ENCODE measurements at places on chromosomes 13 and 19. TPM values are rescaled to one million over a fixed set of nuclear protein-coding genes. Genes with fewer than 3 reads are reported as not detected.

- DNase-seq, result no peak
Observed at GRCh38 chr13:35210261-35210660, 266.2 kb downstream of the MAB21L1 start.

- DNase-seq, result no peak
Observed at GRCh38 chr13:42259515-42259914, 12.4 kb upstream of the AKAP11 start.

DNA sequence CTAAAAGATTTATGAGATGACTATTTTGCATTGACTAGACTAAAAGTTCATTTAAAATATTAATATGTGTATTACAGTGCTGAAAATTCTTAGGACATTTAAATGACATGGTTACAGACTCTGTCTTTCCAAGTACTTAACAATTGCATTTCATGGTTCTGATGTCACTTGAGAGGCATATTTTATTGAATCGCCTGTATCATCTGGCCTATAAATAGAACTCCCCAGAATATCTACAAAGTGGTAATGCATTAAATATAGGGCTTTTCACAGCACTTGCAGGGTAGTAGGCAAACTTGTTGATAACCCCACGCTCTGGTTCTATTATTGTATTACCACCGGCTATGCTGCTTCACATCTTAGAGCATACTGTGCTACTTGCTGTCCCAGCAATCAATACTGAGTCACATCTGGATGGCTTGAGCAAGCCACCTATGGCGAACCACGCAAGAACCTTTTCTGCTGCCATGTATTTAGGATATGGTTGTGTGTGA, 400.6 kb downstream of the HS6ST3 start:
- DNase-seq, result no peak

DNA sequence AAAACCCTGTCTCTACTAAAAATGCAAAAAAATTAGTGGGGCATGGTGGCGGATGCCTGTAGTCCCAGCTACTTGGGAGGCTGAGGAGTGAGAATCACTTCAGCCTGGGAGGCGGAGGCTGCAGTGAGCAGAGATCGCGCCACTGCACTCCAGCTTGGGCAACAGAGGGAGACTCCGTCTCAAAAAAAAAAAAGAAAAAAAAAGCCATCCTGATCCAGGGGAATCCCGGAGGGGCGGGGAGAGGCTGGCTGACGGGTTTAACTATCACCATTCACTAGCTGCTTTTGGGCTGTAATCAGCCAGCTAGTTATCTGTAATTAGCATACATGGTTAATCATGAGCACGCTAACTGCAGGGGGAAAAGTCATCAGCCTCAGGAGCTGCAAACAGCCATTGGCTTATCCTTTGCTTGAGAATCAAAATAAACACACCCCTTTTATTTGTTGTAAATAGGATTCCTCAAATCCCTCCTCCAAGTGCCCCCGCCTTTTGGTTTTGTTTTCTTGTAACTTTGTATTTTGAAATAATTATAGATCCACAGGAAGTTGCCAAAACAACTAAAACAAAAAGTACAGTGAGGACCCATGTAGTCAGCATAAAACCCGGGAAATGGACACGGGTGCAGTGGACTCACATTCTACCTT, 9.6 kb downstream of the FSD1 start:
- no peak for DNase-seq

GRCh38 chr13:73179650-73180274, 121.0 kb downstream of the KLF5 start:
- DNase-seq, result no peak

GRCh38 chr13:89181041-89181440, 1509.9 kb downstream of the SLITRK5 start:
- no peak for DNase-seq

GRCh38 chr19:17419154-17419620, 660 bp upstream of the MVB12A start:
- DNase-seq, result peak; percentile 14

- DNase-seq, result no peak
Observed at GRCh38 chr19:18607226-18608101, 865 bp upstream of the CRLF1 start.

GRCh38 chr13:24036115-24036514, 124.4 kb upstream of the SPATA13 start:
- no peak for DNase-seq

DNA sequence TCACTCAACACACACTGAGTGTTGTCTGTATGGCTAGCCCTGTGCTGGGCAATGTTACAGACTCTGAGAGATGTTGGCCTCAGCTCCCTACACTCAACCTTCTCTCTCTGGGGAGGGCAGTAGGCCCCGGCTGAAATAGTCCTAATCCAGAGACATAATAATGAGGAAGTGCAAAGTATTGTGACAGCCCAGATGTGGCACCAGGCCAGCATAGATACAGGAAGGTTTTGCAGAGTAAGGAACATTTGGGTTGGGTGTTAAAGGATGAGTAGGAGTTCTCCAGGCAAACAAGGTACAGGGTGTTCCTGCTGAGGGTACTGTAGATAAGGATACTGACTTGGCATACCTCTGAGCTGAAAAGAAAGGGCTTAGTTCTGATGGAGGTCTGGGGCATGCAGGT, 2.4 kb downstream of the LIN7B start:
- no peak for DNase-seq

GRCh38 chr19:45402298-45403061, 2.4 kb downstream of the PPP1R13L start:
- DNase-seq, result no peak

DNA sequence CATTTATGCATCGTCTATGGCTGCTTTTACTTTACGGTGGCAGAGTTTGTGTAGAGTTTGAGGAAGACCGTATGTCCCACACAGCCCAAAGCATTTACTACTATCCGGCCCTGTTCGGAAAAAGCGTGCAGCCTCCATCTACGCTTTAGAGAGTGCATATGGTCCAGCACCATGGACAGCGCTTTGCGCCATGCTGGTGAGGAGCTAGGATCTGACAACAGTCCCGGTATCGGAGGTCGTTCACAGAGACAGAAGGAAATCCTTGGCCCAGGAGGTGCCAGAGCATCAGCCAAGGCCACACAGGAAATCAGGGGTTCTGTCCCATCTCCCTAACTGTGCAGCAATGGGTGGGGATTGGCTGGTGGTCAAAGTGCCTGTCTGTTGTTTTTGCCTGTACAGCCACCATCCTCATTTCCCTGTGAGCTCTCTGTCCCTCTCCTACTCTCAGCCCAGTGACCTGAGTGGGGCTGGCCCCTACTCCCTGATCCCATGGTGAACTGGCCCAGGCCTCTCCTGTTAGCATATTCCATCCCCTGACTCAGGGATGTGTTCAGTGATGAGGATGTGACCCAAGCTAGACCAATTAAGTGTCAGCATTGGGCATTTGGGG, 16.2 kb upstream of the PRODH2 start:
- peak; percentile 37 for DNase-seq

DNA sequence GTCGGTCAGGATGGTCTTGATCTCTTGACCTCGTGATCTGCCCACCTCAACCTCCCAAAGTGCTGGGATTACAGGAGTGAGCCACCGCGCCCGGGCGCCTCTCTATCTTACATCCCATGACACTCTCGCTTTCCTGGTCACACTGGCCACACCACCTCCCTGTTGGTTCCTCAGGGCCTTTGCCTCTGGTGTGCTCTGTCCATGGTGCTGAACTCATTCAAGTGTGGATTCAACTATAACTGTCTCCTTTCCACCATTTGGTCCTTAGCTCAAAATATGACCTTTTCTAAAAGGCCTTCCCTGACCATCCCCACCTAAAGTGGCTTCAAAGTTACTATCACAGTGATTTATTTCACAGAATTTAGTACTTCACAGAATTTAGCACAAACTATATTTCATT, 3.7 kb upstream of the SMIM17 start:
- DNase-seq, result no peak

GRCh38 chr19:3024509-3024869, 4.6 kb downstream of the TLE2 start:
- DNase-seq, result no peak

DNA sequence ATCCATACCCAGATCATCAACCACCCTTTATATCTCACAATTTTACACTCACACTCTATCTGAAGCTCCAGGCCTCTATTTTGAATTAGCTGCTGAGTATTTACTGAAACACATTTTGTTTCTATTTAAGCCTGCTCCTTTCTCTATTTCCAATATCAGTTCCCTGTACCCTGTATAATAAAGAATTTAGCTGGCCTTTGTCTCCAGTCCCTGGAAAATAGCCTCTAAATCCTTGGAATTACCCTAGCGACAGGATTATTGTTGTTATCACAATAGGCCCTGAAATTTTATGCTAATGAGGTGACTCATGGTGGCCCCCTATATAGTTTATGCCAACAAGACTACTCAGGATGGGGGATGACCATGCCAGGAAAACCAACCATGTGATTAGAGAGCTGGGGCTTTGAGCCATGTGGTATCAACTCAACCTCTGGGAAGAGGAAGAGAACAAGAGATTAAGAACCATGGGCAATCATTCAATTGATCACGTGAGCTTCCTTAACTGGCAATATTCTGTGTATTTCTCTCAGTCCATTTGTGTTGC, 72.7 kb downstream of the KATNAL1 start:
- DNase-seq, result no peak

- DNase-seq, result peak; percentile 15
Observed at GRCh38 chr13:75803164-75803611, 167.1 kb downstream of the LMO7 start.

GRCh38 chr19:2327773-2328400, 499 bp downstream of the LSM7 start:
- DNase-seq, result peak; percentile 48

DNA sequence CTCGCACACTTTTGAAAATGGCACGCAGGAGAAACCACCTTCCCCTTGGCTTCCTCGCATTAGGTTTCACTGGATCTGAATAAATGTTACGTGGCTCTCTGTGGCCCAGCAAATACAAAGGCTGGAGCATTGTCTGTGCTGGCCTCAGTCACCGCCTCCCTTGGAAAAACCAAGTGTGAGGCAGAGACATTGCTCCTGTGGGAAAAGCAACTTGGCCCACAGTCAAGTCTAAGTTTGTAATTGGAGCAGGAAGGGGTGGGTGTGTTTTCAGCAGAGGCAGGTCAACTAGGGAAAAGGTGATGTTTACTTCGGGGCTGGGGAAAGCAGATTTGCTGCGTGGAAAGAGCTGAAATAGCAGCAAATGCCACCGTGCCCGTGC, 101.6 kb downstream of the IRS2 start:
- no peak for DNase-seq

- DNase-seq, result peak; percentile 79
Observed at GRCh38 chr13:111177081-111177711, 62.1 kb downstream of the ARHGEF7 start.

DNA sequence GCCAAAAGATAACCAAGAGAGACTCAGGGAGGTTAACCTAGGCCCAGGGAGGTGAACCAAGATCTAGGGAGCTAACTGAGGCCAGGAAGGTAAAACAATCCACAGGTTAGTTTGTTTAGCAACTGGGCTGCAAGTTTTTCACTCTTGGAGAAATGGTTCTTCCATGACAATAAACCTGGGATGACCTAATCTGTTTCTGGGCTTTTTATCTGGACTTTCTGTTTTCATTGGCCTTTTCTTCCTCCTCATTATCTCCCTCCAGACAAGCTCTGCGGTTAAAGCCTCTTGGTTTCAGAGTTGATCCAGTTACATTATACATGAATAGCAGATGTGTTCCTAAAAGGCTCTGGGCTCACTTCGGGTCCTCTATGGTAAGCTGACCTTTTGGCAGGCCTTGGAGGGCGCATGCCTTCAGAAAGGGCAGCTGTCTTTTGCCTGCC, 44.2 kb downstream of the PCDH8 start:
- DNase-seq, result no peak

- DNase-seq, result no peak
Observed at GRCh38 chr19:31772915-31773314, 423.7 kb upstream of the TSHZ3 start.

- no peak for DNase-seq
Observed at GRCh38 chr13:46983881-46984280, 87.0 kb upstream of the HTR2A start.

DNA sequence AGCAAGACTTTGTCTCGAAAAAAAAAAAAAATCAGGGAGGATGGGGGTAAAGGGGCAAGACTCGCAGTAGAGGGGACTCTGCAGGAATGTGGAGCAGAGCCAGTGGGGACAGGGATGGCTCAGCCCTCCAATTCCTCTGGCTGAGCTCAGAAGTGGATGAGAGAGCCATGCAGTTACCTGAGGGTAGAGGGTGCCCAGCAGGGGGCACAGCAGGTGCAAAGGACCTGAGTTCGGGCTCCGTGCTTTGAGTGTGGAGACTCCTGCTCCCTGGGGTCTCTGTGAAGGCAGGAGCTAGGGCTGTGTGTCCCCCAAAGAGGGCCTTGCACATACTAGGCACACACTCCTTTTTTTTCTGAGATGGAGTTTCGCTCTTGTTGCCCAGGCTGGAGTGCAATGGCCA, 7.7 kb downstream of the DOCK6 start:
- no peak for DNase-seq

- DNase-seq, result no peak
Observed at GRCh38 chr13:73870970-73871935, 263.0 kb downstream of the KLF12 start.

GRCh38 chr19:13902993-13903555, 2.8 kb downstream of the BRME1 start:
- DNase-seq, result peak; percentile 37

DNA sequence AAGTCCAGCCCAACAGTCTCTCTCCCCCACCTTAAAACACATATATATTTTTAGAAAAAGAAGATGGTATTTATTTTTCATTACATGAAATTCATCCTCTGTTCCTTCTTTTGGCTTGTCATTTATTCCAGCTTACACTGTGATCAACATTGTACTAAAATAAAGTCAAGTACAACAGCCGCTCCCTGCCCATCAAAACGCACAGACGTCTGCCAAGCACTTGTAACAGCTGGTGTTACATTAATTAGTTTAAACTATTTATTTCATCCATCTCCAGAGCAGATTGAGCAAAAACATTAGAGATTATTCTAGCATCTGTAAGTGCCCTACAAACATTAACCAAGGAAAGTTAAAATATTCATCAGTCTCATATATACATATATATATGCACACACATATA, 350.5 kb downstream of the DACH1 start:
- DNase-seq, result no peak

GRCh38 chr13:114110091-114110829, 22.2 kb downstream of the RASA3 start:
- DNase-seq, result peak; percentile 74

- DNase-seq, result no peak
Observed at GRCh38 chr13:41196620-41197019, 2.3 kb upstream of the KBTBD7 start.

- no peak for DNase-seq
Observed at GRCh38 chr19:8481201-8481600, 21.2 kb downstream of the PRAM1 start.

CRX gene
- total RNA-seq, result not detected

ZNF793 gene
- total RNA-seq, result 11.0 TPM

ANKRD24 gene
- 1.3 TPM for total RNA-seq

DAND5 gene
- total RNA-seq, result not detected

TMEM190 gene
- not detected for total RNA-seq

PSENEN gene
- total RNA-seq, result 24.5 TPM

HSD17B14 gene
- total RNA-seq, result not detected

PSG2 gene
- total RNA-seq, result not detected

Measured in T-cell (primary cell).